ENCODE measurements at places on chromosomes 13 and 19.
A peak's percentile ranks its signal among the peaks of the same experiment; 100 is the strongest.

GRCh38 chr13:50467156-50468110 is 376.1 kb downstream of the DLEU7 start:
- DNase-seq = no peak

DNA sequence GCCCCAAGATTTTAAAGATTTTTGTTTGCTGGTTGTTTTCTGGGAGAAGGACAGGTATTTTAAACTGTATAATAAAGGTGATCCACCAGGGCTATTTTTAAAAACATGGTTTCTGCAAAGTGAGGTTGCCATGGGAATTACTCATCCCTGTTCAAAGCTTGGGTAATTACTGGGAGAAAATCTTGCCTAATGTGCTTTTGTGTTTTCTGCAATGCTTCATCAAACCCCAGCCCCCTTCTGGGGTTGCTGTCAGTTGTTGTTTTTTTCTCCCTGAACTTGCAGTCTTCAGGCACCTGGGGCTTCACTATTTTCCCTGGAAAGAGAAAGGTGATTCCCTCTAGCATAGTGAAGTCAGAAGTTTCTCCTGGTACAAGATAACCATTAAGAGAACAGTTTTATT is 277.2 kb downstream of the NALCN start:
- DNase-seq = no peak

GRCh38 chr13:51620165-51620983 is 36.1 kb downstream of the WDFY2 start:
- no peak for DNase-seq

DNA sequence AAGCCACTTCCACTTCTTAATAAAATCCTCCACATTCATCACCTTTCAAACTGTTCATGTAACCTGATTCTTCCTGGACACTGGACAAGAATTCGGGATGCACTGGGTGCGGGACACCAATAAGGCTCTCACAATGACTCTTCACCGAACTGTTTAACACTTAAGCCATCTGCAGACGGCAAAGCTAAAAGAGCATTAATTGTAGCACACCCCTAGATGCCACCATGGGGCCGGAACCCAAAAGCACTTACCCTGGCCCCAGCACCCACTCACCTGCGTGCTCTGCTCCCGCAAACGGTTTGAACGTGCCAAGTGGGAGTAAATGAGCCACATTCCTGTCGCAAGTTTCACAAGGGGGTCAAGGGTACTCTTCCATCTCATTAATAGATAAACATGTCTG is 254.3 kb upstream of the PRR20A start:
- no peak for DNase-seq

DNA sequence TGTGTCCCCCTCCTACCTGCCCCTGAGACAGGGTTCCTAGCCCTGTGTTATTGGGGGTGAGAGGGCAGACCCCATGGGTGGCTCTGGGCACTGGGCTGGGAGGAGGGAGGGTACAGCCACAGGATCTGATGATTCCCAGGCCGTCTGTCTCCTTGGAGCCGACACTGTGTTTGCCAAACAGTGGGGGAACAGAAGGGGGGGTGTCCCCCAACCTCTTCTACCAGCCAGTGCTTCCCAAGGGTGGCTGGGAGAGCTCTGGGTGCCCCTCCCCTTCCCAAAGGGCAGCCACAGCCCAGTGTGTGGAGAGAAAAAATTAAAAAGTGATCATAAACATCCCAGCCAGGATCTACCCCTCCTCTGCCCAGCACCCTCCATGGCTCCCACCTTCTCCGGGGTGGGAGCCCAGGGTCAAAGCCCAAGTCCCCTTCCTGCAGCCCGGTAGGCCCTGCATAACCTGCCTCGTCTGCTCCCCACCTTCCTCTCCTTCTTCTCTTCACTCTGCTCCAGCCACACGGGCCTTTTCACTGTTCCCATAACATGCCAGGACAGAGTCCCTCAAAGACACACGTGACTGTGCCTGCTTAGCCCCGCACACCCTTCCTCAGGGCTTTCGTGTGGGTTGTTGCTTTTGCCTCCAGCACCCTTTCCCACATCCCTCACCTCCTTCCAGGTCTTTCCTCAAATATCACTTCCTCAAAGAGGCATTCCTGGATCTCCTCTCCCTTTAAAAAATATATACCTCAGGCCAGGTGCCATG is 1.4 kb upstream of the PLIN4 start:
- DNase-seq = no peak

DNA sequence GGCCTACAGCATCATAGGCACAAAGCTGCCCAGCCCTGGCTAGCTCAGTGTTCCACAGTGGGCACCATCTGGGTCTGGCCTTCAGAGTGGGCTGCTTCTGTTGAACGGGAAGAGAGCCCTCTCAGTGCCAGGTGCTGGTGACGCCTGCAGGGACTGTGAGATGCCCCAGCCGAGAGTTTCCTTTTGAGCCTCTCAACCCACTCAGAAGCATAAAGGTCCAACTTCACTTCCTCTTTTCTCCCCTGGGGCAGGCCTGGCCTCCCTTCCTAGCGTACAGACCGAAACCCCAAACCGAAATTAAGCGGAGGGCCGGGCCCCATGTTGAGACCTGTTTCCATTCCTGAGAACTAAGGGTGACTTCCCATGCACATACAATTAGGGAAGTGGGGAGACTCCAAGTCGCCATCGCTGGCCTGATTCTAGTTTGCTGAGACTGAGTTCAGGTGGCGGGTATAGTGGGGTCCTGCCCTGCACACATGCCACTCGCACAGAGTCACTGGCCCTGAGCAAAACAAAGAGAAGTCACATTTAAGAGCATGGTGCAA is 6.9 kb downstream of the RAB8A start:
- peak; percentile 59 for DNase-seq

DNA sequence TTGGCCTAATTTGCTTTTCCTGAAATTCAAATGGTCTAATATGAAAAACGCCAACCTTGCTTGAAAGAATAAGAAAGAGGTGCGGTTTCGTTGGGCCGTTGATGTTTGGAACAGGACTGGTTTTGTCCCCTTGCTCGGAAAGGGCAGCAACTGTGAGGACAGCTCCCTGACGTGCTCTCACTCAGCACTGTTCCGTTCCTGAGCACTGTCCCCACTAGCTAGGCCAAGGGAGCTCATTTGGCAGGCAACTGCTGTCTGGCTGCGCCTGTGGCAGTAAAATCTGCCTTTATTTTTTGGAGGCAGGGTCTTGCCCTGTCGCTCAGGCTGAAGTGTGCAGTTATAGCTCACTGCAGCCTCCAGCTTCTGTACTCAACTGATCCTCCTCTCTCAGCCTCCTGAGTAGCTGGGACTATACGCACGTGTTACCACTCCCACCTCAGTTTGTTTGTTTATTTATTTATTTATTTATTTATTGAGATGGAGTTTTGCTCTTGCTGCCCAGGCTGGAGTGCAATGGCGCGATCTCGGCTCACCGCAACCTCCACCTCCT is 4.5 kb downstream of the LDLR start:
- no peak for DNase-seq

GRCh38 chr19:18985257-18985656 is 44.2 kb upstream of the HOMER3 start:
- DNase-seq = no peak

DNA sequence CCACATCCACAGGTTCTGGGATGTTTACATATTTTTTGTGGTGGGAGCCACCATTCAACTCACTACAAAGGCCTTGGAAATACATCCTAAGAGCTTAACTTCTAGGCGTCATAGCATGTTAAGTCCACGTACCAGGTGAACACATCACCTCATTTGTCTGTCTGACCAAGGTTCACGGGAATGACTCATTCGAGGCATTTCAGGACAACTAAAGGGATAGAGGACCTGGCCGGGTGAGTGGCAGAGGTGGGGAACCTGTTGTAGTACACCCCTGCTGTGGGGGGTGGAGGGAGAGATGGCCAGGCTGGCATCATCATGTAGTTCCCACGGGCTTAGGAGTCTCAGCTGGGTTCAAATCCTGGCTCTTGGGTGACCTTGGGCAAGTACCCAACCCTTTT is 51.5 kb downstream of the BICRA start:
- no peak for DNase-seq
